ENCODE measurements at places on chromosomes 6 and 20.

DNA sequence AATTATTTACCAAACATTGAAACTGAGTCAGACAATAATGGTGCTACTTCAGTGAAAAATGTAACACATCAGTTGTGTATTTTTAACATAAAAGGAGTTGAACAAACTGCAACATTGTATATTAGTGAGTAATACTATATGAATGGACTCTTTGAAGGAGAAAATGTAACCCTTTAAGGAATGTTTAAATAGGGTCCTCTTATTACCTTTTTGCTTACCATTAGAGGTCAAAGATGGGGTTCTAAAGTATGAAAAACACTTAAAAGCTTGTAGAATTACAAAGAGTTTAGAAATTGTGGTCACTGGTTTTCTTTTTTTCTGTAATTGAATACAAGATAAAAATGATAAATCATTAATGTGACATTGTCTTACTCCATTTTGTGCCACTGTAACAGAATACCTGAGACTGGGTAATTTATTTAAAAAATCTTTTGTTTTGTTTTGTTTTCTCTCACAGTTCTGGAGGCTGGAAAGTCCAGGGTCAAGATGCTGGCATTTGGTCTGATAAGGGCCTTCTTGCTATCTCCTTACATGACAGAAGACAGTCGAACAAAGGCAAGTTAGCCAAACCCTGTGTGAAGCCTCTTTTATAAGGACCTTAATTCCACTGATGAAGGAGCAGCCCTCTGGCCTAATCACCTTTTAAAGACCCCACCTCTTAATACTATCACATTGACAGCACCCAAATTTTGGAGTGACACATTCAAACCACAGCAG, 43.2 kb downstream of the SESN1 start:
- no peak for DNase-seq

GRCh38 chr6:16851758-16852157, 90.5 kb upstream of the ATXN1 start:
- no peak for DNase-seq

DNA sequence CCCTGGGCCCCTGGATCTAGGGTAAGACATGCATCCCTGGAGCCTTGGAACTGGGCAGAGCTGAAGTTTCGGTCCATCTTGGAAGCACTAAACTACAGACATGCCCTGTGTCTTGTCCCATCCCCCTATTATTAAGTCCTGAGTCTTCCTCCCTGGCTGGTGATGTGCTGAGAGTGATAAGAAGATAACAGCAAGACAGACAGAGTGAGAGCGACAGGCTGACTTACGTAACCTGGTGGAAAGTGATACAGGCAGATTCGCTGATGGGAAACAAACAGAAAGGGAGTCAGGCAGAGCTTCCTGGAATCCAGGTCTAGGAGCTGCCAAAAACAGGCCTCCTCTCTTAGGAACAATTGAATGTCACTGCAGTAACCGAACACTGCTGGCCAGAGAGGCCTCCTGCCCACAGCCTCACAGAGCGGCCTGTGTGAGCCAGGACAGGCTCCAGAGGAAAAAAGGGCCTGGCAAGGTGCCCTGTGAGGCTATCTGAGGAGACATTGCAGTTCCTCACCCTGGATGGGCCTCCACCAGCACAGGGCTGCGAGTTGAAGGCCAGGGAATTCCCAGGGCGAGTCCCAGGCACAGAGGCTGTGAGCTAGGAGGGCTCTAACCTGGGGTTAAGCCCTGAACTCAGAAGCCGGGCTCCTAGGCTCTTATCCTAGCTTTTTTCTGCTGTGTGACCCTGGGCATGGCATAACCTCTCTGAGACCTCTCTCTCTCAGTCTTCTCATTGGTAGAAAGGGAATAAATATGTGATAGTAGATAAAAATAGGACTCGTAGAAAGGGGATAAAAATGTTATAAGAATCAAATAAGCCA, 34.2 kb upstream of the B4GALT5 start:
- no peak for DNase-seq

DNA sequence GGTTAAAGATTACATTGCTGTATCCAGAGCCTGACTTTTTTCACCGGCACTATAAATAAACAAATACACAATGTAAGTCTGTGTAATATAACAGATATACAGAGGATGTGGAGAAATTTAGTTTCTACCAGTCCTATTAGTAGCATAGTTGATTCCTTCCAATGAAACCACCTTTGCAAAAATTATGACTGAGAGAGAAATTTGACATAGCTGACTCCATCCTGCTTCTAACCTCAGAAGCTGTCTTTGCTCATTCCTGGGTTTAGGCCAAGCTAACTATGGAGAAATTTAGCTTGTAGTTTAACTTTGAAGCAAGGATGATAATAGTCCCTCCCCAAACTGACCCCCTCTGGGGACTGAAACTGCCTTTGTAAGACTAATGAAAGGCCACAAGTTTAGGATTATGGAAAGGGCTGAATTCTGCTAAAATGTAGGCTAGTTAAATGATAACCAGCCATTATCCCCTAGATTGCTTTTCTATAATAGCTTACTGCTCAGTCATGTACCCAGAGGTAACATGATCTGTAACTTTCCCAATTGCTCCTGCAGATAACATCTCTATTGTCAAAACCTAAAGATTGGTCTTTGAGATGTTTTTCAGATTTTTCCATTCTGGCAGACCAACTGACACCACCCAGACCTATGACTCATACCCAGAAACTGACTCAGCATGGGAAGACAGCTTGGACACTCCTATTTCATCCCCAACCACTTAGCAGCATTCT, 172.8 kb upstream of the ARG1 start:
- no peak for DNase-seq

GRCh38 chr6:151052021-151052646, 186.6 kb downstream of the MTHFD1L start:
- no peak for DNase-seq

- no peak for DNase-seq
Observed at GRCh38 chr6:39313526-39314272, 520 bp downstream of the KCNK17 start.

GRCh38 chr6:140500849-140501248, 1126.4 kb upstream of the CITED2 start:
- DNase-seq, result no peak
